ENCODE measurements at places on chromosomes 11 and 22.

GRCh38 chr11:70265341-70265740 is 5.1 kb upstream of the PPFIA1 start:
- DNase-seq: no peak

DNA sequence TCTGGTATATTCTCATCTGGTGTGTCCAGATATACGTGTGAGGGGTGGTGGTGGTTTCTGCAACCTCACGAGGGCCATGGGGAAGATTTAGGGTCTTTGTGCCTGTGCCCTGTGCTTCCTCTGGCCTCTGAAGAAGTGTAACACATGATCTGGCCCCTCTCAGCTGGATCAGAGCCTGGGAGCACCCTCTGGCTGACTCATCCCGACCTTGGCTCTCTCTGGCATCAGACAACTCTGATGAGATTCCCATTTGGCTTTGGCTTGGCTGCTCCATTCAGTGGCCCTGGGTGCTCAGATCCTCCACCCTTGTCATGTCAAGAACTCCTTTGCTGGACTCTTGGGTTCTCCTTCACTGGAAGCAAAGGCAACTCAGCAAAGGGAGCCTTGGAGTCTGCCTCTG is 45.2 kb downstream of the RASSF10 start:
- no peak for DNase-seq

DNA sequence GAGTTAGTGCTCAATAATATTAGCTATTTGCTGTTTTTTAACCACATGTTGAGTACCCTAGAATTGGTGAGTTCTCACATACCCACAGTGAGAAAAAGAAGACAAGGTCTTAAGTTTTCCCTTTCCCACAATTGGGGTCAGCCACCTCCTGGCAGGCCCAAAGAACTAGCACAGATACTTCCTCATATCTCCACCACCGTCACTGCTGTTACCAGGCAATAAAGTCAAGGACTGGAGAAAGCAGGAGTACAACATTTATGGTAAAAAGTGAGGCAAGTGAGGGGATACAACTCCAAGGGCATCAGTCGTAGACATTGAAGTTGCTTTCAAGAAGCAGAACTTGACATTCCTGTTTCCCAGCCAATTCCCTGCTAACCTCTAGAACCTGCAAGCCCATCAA is 19.6 kb downstream of the ELP4 start:
- DNase-seq: no peak

GRCh38 chr11:110298301-110298765 is 1.9 kb upstream of the RDX start:
- DNase-seq: no peak

- no peak for DNase-seq
Measured at GRCh38 chr22:30315962-30316576, 10.7 kb downstream of the TBC1D10A start.

- DNase-seq: no peak
Measured at GRCh38 chr11:120563703-120564572, 52.4 kb downstream of the GRIK4 start.

- no peak for DNase-seq
Measured at GRCh38 chr11:87600938-87601337, 563.2 kb downstream of the TMEM135 start.
